ENCODE measurements at places on chromosomes 12 and 14. TPM values are rescaled to one million over a fixed set of nuclear protein-coding genes. Genes with fewer than 3 reads are reported as not detected.

RAP1B gene
- 232 TPM for total RNA-seq

DNA sequence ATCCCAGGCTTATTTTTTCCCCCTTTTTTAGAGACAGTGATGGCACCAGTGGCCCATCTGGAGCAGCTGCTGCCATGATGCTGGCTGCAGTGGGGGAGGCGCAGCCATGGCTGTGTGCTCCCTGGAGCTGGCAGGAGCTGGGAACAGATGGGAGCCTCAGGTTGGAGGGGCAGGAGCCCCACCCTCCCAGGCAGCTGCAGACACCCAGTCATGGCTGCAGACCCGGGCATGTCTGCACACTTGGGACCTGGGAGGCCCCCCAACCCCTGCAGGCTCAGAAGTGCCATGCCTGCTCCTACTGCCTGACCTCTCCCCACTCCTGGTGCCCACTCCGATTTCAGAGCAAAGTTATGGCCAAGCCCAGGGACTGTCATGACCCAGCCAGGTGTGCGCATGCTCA is 25.1 kb downstream of the CDKL1 start:
- no peak for DNase-seq

DNA sequence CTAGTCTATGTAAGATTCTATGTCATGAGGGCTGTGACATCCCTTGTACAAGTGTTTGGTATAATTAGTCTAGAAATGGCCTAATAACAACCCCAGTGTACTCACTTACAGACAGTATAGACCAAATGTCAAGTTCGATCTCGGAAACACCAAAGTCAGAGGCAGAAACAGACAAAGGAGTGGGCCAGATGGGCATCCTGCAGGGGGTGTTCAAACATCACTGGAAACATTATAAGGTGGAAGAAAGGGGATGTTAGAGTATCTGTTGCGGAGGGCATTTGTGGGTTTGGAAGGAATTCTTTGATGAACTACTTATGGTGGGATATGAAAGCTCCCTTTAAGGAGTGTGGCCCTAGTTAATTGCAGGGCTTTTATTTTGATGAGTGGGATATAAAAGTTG is 134.6 kb downstream of the ESR2 start:
- no peak for DNase-seq

RAD52 gene
- total RNA-seq: 26.0 TPM

ENDOU gene
- not detected for total RNA-seq

SMCO2 gene
- total RNA-seq: 0.37 TPM

DNA sequence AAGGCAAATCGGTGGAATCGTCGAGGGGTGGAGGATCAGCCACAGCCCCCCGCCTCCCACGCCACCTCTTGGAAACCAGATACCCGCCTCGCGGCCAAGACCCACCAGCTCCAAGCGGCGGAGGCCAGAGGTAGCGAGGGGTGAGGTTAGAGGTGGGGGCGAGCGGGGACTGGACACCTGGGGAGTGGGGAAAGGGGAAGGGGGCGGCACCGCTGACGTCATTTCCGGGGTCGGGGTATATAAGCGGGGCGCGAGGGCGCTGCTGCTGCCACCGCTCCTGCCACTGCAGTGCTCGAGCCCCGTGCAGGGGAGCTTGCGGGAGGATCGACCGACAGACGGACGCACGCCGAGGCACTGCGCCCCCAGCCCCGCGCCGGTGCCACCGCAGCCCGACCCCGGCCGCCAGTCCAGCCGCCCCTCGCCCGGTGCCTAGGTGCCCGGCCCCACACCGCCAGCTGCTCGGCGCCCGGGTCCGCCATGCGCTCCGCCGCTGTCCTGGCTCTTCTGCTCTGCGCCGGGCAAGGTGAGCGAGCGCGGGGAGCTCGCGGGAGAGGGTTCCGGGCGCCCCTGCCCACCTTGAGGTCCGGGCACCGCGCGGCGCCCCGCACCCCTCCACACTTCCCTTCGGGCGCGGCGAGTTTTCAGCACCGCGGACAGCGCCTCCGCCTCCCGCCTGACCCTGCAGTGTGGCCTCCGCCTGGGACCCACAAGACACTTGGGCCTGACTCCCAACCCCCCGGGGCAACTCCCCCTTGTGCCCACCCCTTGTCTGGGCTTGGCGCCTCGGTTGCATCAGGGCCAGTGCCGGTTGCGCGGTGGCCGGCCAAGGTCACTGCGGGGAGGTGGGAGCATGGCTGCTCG is at the start of gene CHGA:
Gene CHGA, plus strand, starts transcription at position 268 of the 861 bp plus-strand sequence. Its CDS starts 210 bp downstream, at position 478.
- peak; percentile 27 for DNase-seq

DNA sequence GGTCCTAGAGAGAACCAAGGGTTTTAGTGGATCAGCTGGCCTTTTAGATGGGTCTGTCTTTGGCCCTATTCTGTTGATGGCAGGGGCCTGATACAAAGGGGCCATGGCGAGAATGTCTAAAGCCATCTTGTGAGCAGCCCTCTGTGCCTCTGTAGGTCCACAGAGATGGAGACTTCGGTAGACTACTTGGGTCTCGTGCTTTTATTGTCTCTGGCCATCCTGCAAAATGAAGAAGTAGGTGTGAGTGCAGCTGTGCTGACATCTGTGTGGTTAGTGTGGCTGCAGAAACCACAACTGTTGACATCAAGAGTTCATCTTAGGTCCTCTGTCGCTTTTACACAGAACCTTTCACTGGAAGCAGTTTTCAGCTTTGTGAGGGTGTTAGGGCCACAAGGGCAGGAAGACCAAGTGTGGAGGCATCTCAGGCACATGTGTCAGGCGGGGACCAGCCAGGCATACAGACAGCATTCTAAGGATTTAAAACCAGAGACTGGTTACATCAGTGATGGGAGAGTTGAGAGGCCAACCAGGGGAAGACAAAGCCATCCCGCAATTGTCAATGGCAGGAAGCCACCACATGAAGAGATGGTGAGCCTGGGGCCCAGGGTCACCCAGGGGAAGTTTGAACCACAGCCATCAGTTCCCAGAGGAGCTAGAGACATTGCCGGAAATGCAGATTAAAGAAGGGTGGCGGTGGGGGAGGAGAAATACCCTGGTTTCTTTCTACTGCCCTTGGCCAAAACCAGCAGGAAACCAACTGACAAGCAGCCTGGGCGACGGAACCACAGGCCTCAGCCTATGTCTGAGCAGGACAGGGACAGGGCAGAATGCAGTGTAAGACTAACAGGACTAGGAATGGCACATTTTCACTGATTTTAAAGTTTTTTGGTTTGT is 13.0 kb upstream of the TPCN1 start:
- DNase-seq: no peak

- DNase-seq: peak; percentile 45
These were observed 136.2 kb downstream of the SLCO1B3 start for GRCh38 chr12:20946732-20947131.

GRCh38 chr12:114305446-114305845 is 100.5 kb downstream of the TBX5 start:
- no peak for DNase-seq

GRCh38 chr12:27966870-27967269 is 5.7 kb downstream of the PTHLH start:
- DNase-seq: peak; percentile 93

DNA sequence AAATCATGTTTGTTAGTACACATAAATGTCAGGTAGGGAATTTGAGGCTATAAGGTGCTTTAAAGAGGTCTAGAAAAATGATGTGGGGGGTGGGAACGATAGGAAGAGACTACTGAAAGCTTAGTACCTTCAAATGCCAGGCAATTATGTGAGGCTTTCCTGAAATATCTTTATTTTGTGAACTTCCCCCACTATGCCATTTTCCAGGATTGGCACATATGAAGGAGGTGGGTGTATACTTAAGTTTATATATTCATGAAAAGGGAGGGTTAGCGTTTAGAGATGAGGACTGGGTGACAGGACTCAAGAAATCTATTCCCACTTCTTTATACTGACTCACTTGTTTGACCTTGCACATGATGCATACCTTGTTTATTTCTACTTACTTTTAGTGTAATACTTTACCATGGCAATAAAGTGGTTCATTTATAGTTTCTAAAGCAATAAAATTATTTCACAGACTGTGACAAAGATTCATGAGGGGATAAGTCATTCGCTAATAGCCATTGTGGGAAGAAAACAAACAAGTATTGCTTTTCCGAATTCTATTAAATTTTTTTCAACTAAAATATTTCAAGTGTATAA is 77.1 kb downstream of the PLEKHA5 start:
- DNase-seq: no peak

CHURC1 gene
- total RNA-seq: 72.5 TPM

DNA sequence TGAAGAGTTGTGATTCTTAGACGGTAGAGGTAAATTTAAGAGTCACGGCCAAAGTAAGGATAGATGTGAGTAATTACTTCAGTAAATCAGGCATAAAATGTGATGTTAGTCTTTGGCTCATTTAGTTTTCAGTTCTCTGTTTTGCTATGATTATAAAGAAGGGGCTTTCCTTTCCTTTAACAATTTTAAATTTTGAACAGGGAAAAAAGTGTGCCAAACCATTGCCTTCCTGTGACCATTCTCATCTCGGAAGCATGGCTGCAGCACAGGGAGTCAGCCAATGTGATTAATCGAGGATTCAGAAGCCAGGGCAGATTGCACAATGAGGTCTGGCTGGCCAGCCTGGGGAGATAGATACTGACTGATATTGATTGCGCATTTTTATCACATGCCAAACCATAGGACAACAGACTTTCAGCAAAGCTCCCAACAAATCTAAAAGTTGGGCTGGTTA is 480.2 kb upstream of the PRICKLE1 start:
- peak; percentile 22 for DNase-seq

GRCh38 chr12:73421832-73422231 is 1115.8 kb upstream of the ATXN7L3B start:
- DNase-seq: peak; percentile 57

OR6C75 gene
- total RNA-seq: not detected

DNA sequence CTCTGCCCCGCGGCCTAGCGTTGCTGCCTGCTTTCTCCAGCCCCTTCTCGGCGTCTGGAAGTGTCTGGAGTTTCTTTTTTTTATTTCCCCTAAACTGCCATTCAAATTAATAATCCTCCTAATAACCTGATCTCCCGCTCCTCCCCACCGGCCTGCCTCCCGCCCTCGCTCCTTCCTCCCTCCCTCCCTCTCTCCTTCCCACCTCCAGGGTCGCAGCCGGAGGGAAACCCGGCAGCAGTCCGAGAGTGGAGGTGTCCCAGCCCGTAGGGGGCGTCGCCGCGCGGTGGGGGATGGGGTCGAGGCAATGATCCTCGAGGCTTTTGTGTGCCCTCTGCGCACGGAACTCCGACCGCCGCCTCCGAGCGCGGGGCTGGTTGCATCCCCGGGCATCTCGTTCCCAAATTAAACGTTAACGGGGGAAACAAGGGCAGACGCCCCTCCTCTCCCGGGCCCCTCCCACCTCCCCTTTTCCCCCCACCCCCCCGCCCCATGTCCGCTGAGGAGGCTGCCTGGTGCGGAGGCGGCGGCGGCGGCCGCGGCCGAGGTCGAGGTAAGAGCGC is 1.0 kb upstream of the SOCS2 start:
- peak; percentile 71 for DNase-seq

PEX5 gene
- 42.2 TPM for total RNA-seq

DNA sequence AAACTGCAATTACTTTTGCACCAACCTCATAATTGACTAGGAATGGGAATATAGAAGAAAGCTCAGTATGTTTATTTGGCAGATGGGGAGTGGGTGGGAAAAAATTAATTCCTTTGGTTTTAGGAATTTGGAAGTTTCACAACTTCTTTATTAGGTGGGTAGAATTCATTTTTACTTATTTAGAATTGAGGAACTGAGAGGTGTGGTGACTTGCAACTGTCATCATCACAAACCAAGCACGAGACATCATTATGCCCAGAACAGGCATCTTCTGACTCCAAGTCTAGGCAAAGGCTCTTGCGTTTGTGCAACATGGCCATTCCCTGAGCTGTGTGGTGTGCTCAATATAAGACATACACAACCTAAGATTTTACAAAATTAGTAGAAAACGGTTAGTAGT is 380.0 kb downstream of the ATP23 start:
- DNase-seq: no peak

DNA sequence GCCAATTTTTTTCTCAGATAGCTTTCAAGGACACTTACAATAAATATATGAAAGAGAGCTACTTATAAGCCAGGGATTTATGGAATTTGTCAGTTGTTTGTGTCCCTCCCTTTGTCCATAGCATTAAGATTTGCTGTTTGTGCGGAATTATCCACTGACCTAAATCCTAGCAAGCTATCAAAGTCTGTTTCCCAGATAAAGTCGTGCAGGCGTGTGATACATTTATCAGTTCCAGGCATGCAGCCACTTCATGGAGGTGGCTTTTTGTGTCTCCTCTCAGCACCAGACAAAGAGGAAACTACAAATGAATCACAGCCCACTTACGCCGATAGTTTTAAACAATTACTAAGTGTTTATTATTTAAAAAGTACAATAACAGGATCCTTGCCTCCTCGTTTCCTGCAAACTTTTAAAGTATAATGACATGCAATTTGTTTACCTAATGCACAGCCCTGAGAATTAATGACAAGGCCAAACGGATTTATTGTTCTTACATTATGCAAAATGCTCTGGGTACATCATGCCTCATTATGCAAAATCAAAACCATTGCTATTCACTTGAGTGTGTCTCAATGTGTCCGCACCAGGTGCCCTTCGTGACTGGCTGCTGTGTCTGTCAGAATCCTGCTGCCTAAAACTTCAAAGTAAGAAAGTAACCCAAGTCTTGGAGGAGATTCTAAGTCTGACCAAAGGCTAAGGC is 423.2 kb downstream of the GLT1D1 start:
- DNase-seq: no peak

PIK3C2G gene
- total RNA-seq: 10.6 TPM

- DNase-seq: no peak
These were observed 1.5 kb upstream of the FBRSL1 start for GRCh38 chr12:132488127-132489077.

GRCh38 chr14:64178814-64179213 is 115.4 kb downstream of the ESR2 start:
- DNase-seq: no peak

DNA sequence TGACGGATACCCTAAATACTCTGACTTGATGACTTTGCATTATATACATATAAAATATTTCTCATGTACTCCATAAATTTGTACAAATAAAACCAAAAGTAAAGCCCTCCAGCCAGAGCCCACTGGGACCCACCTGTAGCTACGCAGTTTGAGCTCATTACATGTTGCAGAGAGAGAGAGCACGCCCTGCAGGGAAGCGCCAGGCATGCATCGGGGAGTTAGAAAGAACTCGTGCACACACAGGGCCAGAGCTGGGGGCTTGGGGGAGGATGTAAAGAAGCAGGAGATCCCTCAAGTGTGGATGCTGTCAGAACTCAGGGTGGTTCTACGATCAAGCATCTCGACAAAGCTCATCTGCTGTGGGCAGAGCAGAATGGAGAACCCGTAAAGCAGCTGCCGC is 178.5 kb upstream of the RTL1 start:
- DNase-seq: no peak

ULK1 gene
- 28.2 TPM for total RNA-seq

DNA sequence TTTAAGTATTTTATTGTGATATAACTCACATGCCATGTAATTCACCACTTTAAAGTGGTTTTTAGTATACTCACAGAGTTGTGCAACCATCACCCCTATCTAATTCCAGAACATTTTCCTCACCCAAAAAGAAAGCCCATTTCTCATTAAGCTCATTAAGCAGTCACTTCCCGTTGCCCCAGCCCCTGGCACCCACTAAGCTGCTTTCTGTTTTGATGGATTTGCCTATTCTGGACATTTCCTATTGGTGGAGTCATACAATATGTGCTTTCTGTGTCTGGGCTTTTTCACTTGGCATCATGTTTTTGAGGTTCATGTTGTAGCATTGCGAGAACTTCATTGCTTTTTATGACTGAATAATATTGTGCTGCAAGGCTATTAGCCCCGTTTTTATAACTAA is 66.0 kb downstream of the ARL6IP4 start:
- no peak for DNase-seq
